Mesendoderm (in vitro differentiated cells): ENCODE measurements at places on chromosomes 16 and 17.

DNA sequence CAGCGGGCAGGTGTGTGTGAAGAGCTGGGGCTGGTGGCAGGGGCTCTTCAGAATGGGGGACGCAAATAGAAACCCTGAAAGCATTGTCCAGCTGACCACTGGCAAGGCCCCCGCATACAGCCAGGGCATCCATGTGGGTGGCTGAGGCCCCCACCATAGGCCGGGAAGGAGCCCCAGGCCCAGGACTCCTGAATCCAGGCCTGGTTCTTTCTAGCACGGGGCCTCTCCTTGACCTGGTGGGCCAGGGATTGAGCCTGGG is 200.5 kb downstream of the NTN1 start:
- H3K27ac ChIP-seq: no peak overlapping the region
- no peaks in the 10 kb centered on the region for H3K36me3 ChIP-seq
- DNase-seq: no peak
- no peak overlapping the region for H3K4me3 ChIP-seq

- H3K27me3 ChIP-seq: no peaks in the 10 kb centered on the region
- H3K4me1 ChIP-seq: peaks cover 20% of the 10 kb centered on the region
- H3K27ac ChIP-seq: no peak overlapping the region
- no peak overlapping the region for H3K4me3 ChIP-seq
These were observed 5.8 kb downstream of the TMEM92 start for GRCh38 chr17:50280068-50280467.

GRCh38 chr16:66478733-66479511 is 51.8 kb downstream of the BEAN1 start:
- H3K4me1 ChIP-seq: no peaks in the 10 kb centered on the region
- no peak overlapping the region for H3K4me3 ChIP-seq
- no peaks in the 10 kb centered on the region for H3K36me3 ChIP-seq
- H3K27me3 ChIP-seq: no peaks in the 10 kb centered on the region

DNA sequence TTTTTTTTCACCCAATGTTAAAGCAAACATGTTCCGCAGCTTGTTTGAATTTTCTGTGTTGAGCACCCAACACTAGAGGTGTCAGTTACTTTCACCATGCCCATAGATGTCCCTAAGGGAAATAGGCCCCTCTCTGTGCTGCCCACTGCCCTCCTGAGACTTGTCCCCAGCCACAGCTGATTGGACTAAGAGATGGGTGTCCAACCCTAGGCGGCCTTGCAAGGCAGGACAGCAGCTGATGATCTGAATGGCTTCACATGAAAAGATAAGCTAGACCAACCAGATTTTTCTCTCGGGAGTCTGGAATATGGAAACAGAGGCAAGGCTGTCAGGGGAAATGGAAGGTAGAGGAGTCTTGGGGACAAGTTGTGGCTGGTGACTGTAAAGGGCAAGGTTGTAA is 6.1 kb upstream of the CALB2 start:
- no peak overlapping the region for H3K27ac ChIP-seq
- H3K27me3 ChIP-seq: no peaks in the 10 kb centered on the region
- DNase-seq: no peak
- no peaks in the 10 kb centered on the region for H3K36me3 ChIP-seq
- no peak overlapping the region for H3K4me3 ChIP-seq
- H3K4me1 ChIP-seq: peaks cover 5% of the 10 kb centered on the region

DNA sequence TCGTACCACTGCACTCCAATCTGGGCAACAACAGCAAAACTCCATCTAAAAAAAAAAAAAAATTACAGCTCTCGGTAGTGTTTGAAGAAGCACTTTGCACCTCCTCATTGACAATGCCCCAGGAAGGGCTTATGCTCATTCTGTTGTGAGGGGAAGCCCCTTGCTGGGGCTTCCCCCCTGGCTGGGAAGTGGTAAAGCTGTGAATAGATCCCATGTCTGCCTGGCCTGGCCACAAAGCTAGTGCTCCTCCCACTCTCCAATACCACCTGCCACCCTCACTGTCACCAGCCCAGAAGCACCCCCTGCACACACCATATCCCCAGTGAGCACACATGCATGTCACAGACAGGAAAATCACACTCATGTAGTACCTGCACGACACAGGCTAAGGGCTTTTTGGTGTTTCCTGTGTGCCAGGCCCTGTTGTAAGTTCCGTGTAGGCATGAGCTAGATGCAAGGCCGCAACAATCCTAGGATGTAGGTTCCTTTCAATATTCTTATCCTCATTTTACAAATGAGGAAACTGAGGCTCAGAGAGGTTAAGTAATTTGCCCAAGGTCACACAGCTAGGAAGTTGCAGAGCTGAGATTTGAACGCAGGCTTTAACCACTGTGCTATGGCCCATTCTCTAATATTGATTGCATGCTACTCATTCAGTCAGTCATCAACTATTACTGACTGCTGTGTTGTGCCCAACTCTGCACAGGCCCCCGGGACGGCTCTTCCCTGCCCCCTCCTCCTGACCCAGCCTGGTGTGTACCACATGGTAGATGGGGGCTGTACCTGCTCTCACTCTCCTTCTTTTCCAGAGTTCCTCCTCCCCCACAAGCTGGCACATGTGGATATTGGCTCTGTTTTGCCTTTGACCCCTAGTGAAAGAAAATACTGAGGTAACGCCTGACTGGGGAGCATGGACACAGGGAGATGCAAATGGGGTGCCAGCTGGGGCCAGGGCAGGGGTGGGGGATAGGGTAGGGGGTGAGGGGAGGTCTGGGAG is 11.9 kb upstream of the COL1A1 start:
- no peak overlapping the region for H3K27ac ChIP-seq
- peak; percentile 86 for DNase-seq
- H3K4me3 ChIP-seq: no peak overlapping the region

GRCh38 chr17:2695961-2696760 is 15.4 kb downstream of the CLUH start:
- no peaks in the 10 kb centered on the region for H3K4me1 ChIP-seq
- no peak overlapping the region for H3K27ac ChIP-seq
- no peak overlapping the region for H3K4me3 ChIP-seq
- no peaks in the 10 kb centered on the region for H3K27me3 ChIP-seq
- no peak for DNase-seq

- no peaks in the 10 kb centered on the region for H3K27me3 ChIP-seq
- H3K27ac ChIP-seq: no peak overlapping the region
- no peak for DNase-seq
- H3K4me1 ChIP-seq: no peaks in the 10 kb centered on the region
- no peaks in the 10 kb centered on the region for H3K36me3 ChIP-seq
These were observed 39.2 kb upstream of the IRF8 start for GRCh38 chr16:85859818-85860125.

GRCh38 chr17:49964303-49964768 is 4.7 kb upstream of the DLX4 start:
- H3K27ac ChIP-seq: no peak overlapping the region
- H3K36me3 ChIP-seq: no peaks in the 10 kb centered on the region
- peak; percentile 55 for DNase-seq
- no peak overlapping the region for H3K4me3 ChIP-seq
- H3K27me3 ChIP-seq: peaks cover 60% of the 10 kb centered on the region
